ENCODE measurements at places on chromosomes 3 and 15.

- no peak for DNase-seq
These were observed 87.8 kb upstream of the SEC13 start for GRCh38 chr3:10408680-10409079.

DNA sequence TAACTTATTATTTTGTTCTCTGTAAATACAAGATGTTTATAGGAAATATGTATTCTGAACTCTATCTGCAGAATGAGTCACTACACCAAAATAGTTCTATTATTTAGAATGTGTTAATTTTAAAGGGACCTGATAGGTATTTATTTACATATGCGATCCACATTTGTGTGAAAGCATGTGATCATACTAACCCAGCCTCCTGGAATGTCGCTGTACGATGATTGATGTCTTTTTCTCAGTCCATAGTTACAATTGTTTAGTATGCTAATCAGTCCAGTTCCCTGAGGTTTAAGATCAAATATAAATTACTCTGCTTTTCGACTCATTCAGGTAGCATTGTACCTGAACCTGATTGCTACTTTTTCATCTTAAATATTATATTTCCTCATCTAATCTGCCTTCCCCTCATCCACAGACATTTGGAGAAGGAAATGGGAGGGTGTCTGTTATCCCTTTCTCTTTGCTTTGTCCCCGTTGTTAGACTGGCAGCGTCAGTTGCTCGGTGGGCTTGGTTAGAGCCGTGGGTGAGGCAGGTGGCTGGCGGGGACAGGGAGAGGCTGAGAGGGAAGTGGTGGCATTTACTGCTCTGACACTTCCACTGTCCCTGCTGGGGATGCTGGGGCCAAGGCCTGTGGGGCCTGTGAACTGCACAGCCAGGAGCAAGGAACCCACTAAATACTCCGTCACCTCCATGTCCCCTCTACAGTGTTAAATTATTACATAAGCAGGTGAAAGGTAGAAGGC, 27.8 kb upstream of the NR2E3 start:
- DNase-seq: no peak

DNA sequence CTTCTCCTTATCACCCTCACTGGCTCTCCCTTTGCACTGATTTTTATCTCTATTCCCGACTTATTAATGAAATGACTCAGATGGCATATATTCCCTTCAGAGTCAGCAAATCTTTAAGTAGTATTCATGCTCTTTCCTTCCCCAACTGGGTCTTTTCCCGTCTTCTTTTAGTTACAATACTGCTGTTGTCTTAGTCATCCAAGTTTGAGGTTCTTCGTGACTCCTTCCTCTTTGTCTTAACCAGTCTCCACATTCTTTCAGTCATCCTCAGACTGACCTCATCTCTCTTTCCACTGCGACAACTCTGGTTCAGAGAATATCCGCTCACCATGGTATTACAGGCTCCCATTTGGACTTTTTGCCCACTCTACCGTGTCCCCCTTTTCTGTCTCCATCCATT, 12.4 kb downstream of the WDR5B start:
- no peak for DNase-seq

GRCh38 chr3:81749265-81749664, 12.2 kb downstream of the GBE1 start:
- DNase-seq: no peak

DNA sequence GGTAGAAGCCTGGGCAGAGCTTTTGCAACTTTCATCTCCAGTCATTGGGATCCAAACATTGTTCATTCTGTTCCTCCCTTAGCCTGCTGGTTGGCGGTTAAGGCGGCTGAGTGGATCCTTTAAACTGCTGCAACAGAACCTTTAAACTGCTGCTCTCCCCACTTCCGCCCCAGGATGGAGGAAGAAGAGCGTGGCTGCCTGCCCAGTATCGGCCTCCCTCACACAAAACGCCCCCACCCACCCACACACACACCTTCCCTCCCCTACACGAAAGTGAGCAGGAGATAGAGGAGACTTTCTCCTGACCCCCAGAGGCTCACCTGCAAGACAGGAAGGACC, 460 bp upstream of the ZMAT3 start:
- peak; percentile 14 for DNase-seq

DNA sequence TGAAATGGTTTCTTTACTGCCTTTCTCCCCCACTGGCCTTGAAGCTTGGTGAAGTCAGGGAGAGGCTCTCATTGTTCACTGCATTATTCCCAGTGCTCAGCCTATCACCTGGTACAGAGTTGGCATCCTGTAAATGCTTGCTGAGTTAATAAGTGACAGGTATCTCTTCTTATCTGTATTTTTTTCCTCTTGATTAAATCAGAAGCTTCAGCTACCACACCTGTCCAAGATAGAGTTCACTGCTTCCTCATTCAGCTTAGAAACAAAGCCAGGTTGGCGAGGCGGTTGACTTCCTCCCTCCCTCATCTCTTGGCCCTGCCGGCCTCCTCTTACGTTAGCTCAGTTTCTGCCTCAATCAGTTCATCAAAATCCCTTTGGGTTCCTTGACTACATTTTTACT, 142.8 kb downstream of the LIPC start:
- DNase-seq: no peak

- DNase-seq: no peak
These were observed 97.8 kb downstream of the GTPBP8 start for GRCh38 chr3:113088616-113089015.

DNA sequence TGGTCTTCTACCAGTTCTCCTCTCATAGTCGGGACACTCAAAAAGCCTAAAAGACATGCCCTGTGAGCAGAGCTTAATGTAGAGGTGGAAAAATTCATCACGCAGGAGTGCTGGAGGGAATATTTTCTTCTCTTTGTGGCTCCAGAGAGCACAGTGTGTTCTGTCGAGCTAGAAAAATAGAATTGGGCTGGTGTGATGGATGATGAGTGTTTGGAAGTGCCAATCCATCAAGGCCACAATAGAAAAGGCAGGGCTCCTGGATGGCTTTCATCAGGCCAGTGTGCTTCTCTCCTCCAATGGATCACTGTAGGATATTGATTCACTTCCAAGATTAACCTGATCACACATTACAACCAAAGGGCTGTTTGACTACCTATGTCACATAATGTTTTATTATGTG, 65.7 kb downstream of the CD47 start:
- DNase-seq: no peak

DNA sequence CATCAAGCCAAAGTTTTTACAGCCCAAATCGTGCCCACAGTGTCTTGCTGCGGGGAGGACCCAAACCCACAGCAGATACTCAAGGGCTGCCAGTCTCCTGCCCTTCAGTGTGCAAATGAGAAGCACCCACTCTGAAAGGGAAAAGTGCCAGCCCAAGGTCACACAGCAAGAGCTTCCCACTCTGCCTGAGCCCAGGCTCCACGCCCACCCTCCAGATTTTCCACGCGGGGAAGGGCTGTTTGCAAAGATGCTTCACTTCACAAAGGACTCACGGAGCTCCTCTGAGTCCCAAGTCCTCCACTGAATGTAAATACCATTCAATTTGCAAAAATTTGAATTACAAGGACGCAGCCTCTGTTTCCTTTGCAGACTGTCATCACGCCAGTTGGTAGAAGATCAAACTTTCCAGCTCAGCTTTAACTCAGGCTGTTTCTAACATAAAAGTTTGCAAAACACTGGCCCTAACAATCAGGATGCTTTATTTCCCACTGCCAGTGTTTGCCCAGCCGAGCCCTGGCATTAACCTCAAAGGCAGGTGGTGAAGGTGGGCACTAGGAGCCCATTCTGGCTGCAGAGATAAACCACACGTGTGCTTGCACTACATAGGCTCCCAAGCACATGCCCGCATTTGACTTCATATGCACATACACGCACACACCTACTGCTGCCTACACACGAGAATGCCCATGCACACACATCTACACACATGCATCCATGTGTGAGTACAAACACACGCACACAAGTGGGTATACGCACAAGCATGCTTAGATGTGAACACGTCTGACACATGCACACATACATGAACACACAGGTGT, 7.6 kb downstream of the CACNA2D2 start:
- no peak for DNase-seq

- DNase-seq: no peak
These were observed 45.2 kb downstream of the CMC1 start for GRCh38 chr3:28286595-28286994.

DNA sequence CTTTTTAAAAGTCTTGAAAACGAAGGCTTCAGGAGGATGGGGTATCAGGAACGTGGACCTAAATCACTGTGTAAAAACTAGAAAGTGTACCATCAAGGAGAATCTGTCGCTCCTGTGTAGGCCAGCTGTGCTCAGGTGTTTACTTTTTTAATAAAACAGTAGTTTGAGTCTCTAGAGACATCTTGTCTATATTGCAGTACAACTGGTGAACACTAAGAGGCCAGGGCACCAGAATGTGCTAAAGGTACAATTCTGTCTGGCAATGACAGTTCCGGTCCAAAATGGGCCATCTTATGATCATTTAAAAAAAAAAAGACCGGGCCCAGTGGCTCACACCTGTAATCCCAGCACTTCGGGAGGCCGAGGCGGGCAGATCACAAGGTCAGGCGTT, 61.8 kb upstream of the MCF2L2 start:
- no peak for DNase-seq

- DNase-seq: no peak
These were observed 45.0 kb upstream of the PIK3CB start for GRCh38 chr3:138879541-138880380.

GRCh38 chr3:41893977-41894376, 67.9 kb downstream of the ULK4 start:
- no peak for DNase-seq

GRCh38 chr3:59824876-59825275, 775.1 kb upstream of the CFAP20DC start:
- DNase-seq: no peak

DNA sequence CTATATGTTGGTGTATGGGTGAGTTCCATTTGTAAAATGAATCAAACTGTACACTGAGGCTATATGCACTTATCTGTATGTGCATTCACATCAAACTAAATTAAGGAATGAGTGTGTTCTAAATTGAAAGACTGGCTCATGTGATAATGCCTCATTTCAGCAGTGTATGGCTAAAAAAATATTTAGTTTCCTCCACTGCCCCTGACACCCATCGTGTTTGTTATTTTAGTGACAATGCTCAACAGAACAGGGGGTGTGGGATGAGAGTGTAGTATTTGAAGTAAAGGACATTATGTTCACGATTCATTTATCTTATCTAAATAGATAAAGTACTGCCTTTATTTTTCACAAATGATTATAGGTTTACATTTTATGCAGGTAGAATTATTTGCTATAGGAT, 301.1 kb upstream of the ARPP21 start:
- DNase-seq: no peak

GRCh38 chr3:133535971-133536881, 37.3 kb upstream of the CDV3 start:
- no peak for DNase-seq

- DNase-seq: no peak
These were observed 199.6 kb downstream of the FHIT start for GRCh38 chr3:61051666-61052065.

GRCh38 chr3:128497305-128498126, 4.5 kb upstream of the GATA2 start:
- DNase-seq: peak; percentile 28

GRCh38 chr3:23073724-23074305, 129.3 kb upstream of the UBE2E2 start:
- no peak for DNase-seq

DNA sequence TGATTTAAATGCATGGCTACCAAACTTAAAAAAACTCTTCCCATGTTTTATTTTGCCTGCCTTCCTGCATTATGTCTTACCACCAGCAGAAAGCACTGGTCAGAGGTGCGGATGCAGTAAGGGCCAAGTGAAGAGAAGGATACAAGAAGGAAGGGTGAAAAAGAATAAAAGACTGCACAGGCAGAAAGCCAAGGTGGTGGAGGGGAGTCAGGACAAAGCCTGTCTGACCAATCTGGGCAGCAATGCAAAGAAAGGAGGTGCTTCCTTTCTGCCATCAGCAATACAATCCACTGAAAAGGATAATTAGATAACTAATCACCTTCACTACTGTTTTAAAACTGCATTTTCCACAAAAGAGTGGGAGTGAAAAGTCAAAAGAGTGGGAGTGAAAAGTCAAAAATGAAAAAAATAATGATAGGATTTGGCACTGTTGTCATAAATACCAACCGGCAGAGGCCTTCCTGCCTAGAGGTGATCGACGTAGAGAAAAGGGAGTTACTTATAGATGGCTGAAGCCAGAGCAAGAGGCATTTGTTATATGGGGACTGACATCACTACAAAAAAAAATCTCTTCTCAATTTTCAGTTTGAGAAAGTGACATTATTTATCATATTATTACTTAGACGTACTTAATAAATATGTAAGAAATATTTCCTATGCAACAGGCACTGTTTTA, 385.3 kb downstream of the TBC1D5 start:
- DNase-seq: no peak

- no peak for DNase-seq
These were observed 24.0 kb upstream of the TLE3 start for GRCh38 chr15:70121624-70122302.

- DNase-seq: no peak
These were observed 104.5 kb upstream of the BFSP2 start for GRCh38 chr3:133295199-133295901.

GRCh38 chr15:38696109-38696727, 131.6 kb upstream of the RASGRP1 start:
- DNase-seq: no peak

DNA sequence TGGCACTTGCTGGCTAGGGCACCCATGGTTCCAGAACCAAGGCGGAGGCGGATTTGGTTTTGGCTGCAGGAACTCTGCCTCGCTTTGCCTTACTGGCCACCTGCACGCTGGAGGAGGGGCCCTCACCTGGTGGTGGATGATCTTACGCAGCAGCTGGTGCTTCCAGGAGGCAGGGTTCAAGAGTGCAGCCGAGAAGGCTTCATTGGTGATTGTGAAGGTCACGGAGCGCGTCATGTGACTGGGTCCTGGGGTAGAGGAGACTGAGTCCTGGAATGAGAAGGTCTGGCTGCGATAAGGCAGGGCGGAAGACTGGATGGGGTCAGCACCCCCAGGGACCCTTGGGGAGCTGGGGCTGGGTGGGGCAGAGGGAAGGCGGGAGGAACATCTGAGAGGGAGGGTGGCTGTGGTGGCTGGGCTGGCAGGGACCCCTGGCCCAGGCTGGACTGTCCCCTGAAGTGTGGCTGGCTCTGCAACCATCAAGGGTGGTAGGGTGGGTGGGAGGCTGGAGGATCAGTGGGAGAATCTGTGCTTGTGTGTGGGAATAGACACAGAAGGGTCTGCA, 25.8 kb upstream of the GOLGA6C start:
- no peak for DNase-seq

DNA sequence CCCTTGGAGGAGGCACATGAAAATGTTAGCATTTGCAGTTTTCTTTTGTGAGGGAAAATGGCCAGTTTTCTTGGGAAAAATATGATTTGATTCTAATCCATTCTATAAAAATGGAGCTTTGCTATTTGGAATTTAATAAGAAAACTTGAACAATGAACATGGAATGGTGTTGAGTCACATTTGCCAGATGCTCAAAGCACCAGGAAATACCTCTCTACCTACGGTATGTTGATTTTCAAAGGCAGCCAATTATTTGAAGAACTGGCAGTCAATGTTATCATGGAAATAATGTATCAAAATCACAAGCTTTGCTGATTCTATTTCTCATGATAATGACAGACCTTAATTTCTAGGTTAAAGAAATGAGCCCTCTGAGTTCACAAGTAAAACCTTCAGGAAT, 14.9 kb downstream of the NME9 start:
- DNase-seq: no peak

All from stimulated activated CD4-positive, alpha-beta T cell treated with anti-CD3 and anti-CD28 coated beads, Interleukin-1b, Interleukin-23, amount 100 ng/mL, for 1 hour (primary cell).